HT-29 (cell line): ENCODE measurements at places on chromosomes 4 and X.
A peak's percentile ranks its signal among the peaks of the same experiment; 100 is the strongest.

DNA sequence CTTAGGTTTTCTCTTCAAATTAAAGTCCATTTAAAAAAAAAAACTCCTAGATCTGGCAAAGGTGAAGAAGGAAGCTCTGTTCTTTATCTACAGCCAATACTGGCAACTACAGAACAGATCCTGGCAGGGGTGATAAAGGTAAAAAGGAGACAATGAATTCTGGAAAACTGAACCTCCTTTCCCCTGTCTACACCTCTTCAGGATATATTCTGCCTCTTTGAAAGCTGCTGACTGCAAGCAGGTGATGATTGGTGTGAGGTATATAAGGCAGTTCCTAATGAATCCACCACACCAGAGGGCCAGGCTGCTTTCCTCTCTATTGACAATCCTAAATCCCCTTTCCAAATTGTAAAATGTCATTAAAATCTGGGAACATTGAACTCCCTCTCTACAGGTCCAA, 370.1 kb downstream of the PPP3CA start:
- no peak for DNase-seq

- peak; percentile 23 for DNase-seq
Measured at GRCh38 chr4:37561803-37562207, 124.4 kb downstream of the RELL1 start.

DNA sequence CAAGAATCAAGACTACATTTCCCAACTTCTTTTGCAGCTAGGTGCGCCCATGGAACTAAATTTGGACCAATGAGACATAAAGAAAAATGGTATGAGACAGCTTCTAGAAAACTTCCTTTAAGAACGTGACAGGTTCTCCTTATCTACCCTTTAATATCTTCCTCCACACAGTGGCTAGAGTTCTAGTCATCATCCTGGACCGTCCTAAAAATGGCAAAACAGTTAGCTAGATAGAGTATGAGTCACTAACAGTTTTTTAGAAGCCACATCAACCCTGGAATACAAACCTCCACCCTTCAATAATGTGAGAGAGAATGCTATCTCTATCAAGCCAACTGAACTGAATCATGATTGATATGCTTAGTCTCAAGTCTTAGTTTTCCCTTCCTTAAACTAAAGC, 267.9 kb upstream of the SLC7A11 start:
- DNase-seq, result no peak

GRCh38 chrX:109797311-109797975, 64.4 kb upstream of the ACSL4 start:
- no peak for DNase-seq

DNA sequence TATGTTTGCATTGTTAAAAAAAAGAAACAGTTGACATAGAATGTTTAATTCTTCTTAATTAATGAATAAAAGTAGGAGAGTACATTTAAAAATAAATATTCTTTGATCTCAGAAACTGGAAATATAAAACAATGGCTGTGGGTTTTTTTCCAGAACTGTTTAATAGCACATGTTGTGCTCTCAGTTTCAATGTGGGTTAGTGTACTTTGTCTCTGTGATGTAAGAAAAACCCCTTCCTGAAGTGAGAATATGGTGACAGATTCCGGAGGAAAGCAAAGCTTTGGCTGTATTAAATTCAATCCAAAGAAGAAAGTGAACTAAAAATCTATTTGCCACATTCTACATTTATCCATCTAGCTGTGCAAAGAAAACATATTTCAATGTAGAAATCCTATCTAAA, 261.9 kb upstream of the ADGRL3 start:
- DNase-seq, result no peak

GRCh38 chr4:13597604-13598003, 29.9 kb downstream of the BOD1L1 start:
- no peak for DNase-seq
